ENCODE measurements at places on chromosomes 5 and 9.

DNA sequence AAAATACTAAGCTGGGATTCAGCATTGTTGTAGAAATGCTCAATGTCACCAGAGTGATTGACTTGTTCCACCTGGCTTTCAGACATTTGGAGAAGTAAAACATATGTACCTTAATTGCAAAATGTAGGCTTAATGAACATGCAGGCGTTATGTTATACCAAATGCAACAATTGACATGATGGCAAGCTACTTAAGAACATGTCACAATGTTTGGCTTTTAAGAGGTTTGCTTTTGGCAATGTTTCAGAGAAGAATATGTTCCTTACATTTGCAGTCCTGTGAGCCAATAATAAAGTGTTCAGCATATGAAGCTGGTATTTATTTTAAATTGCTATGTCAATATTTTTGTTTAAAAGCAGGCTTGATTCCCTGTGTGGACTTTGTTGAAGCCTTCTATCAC, 111.7 kb upstream of the NUDT12 start:
- no peak for DNase-seq

GRCh38 chr9:97388721-97389238, 23.1 kb upstream of the TDRD7 start:
- no peak for DNase-seq

DNA sequence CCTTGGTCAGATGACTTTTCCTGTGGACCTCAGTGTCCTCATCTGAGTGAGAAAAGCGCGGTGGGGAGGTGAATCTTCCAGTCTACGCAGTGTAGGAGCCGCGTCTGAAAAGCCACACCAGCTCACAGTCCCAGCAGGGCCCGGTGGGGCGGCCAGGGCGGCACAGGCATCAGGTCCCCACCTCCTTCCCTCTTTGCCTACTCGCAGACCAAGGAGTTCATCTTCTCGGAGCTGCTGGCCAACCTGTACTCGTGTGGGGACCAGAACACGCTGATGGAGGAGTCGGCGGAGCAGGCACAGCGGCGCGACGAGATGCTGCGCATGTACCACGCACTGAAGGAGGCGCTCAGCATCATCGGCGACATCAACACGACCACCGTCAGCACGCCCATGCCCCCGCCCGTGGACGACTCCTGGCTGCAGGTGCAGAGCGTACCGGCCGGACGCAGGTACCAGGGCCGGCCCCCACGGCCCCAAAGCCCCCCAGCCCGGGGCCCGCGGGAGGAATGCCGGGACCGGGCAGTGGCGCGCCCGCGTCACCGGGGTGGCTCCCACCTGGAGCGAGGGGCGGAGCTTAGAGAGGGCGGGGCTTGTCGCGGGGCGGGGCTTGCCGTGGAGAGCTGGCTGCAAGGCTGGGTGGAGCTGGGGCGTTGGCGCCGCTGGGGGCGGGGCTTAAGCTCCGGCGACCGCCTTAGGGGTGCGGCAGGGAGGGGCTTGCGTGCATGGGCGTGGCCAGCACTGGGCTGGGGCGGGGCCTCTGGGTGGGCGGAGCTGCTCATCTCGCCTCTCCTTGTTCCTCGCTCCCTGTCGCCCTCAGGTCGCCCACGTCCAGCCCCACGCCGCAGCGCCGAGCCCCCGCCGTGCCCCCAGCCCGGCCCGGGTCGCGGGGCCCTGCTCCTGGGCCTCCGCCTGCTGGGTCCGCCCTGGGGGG, 25.6 kb downstream of the GOLGA2 start:
- no peak for DNase-seq

- no peak for DNase-seq
Observed at GRCh38 chr9:19828576-19829109, 39.8 kb upstream of the SLC24A2 start.

GRCh38 chr9:105444130-105444529, 3.7 kb upstream of the FSD1L start:
- DNase-seq: no peak

DNA sequence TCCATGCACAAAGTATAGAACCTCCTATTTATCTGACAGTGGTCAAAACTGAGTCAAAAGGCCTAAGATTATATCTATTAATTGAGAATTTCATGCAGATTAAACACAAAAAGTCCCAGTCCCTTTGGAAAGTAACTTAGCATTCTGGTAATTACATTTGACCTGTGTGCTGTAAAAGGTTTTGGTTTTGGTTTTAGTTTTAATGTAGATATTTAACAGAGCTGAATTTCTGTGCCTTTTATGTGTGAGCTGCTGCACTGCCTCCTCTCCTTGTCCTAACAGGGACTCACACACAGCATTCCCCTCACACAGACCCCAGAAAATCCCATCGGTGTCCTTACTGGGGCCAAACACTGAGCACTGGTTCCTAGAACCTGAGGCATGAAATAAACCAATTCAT, 31.0 kb upstream of the FSD1L start:
- DNase-seq: no peak

DNA sequence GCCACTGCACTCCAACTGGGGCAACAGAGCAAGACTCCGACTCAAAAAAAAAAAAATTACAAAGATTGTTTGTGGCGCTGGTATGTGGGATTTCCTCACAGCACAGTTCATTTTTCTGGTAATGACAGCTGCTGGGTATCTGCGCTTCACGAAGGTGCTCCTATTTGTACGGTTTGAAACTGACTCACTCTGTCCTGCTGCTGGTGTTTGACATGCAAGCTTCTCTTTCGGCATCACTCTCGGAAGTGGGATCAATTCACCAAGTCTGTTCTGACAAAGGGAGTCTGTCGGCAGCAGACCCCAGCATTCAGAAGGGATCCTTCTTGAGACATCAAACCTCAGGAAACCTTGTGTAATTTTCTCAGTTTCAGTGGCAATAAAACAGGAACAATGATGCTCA, 26.3 kb downstream of the MAML1 start:
- DNase-seq: no peak

- DNase-seq: no peak
Observed at GRCh38 chr5:98935206-98935605, 6.4 kb upstream of the CHD1 start.

DNA sequence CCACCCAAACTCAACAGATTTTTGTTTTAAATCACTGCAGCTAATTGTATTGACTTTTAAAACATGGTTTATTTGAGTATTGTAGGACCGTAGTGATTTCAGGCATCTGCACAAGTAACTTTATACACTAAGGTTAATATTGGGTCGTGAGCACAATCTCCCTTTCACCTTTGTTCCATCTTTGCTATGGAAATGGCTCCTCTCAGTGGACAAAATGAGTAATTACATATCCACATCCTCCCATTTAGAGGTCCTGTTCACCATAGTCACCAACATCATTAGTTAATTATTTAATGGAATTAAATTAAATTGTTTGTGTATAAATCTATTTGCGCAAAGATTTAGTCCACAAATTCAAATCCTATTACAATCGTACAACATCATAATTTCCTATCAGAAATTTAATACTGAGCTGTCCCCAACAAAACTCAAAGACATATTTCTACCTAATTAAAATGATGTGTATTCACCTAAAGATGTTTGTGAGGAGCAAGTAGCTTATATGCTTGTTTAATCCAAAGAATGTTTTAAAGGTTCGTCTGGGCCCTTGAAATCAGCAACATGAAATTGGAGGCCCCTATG, 173.0 kb upstream of the DAPK1 start:
- DNase-seq: peak; percentile 31

GRCh38 chr5:127586811-127587210, 62.1 kb upstream of the CTXN3 start:
- no peak for DNase-seq

GRCh38 chr9:132857616-132858342, 20.3 kb downstream of the AK8 start:
- no peak for DNase-seq

- no peak for DNase-seq
Observed at GRCh38 chr9:123725389-123725788, 204.5 kb downstream of the DENND1A start.

- DNase-seq: no peak
Observed at GRCh38 chr9:6930827-6931226, 173.1 kb downstream of the KDM4C start.

DNA sequence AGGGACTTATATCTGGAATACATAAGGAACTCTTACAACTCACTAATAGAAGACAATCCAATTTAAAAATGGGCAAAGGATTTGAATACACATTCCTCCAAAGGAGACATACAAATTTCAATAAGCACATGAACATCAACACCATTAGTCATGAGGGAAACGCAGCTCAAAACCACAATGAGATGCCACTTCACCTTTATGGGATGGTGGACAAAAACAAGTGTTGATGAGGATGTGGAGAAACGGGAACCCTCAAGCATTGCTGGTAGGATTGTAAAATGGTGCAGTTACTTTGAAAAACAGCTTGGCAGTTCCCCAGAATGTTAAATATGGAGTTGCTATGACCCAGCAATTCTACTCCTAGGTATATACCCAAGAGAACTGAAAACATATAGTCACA, 72.7 kb upstream of the IER5L start:
- no peak for DNase-seq

All from epithelial cell of proximal tubule (primary cell).